NCI-H187 (cell line): ENCODE measurements at places on chromosomes 12 and 14.
A peak's percentile ranks its signal among the peaks of the same experiment; 100 is the strongest.

DNA sequence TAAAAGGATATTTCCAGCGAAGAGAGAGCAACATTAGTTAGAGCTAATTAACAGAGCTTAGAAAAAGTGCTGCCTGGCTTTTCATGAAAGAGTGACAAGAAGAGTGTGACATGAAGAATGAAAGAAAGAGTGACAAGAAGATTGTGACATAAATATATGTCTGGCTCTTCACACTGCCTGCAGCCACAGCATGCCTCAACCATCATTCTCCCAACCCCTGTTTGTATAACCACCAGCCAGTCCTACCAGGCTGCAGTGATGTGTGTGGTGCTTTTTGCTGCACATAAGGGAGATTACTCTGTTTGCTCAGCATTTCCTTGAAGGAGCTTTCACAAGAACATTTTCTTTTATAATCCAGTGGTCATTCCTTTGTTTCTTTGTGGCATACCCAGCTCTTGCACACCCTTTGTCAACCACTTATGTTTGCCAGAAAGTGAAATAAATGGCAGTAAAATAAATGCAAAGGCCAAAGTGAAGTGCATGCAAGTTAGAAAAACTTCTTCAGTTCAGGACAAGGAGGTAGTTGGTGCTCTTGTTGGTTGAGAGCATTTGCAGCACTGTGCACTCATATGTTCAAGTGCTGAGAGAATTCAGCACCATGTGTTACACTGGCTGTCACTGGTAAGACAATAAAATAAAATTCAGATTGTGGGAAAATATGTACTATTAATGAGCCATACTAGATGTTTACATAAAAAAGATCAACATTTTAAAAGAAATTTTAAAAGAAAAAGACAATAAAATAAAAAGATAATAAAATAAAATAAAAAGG is 50.6 kb downstream of the KIF21A start:
- no peak for DNase-seq

GRCh38 chr12:77842430-77842829 is 11.7 kb downstream of the NAV3 start:
- DNase-seq: peak; percentile 5

DNA sequence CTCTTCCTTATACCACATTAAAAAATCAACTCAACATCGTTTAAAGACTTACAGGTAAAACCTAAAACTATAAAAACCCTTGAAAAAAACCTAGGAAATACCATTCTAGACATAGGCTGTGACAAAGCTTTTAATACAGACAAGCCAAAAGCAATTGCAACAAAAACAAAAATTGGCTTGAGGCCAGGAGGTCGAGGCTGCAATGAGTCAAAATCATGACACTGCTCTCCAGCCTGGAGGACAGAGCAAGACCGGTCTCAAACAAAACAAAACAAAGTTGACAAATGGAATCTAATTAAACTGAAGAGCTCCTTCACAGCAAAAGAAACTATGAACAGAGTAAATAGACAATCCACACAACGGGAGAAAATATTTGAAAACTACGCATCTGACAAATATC is 1057.8 kb downstream of the FSCB start:
- DNase-seq: no peak

DNA sequence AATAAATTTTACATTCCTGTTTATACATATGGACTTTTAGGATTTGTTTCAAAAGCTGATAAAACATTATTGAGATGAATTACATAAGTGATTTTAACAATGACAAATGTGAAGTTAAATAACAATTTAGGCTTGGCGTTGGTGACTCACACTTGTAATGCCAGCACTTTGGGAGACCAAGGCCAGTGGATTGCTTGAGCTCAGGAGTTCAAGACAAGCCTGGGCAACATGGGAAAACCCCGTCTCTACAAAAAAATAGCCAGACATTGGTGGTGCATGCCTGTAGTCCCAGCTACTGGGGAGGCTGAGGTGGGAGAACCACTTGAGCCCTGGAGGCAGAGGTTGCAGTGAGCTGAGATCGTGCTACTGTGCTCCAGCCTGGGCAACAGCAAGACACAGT is 7.4 kb downstream of the ACOT2 start:
- DNase-seq: no peak

- no peak for DNase-seq
Measured at GRCh38 chr14:71400871-71401321, 493.6 kb downstream of the PCNX1 start.

DNA sequence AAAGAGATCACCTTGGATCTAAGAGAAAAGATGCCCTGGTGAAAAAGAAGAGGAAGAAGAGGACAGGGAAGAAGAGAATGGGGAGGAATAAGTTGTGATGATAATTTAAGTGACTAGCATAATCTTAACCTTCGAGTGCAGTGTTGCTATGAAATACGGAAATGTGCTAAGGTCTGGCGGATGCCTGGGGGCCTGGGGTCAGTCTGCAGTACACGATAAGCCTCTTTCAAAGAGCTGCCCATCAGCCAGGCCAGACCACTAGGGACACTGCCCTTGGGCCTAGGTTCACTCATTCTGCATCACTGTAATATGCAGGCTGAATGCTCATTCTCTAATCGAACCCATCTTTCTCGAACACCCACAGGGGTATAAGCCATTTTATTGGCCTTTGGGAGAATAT is 83.4 kb downstream of the PLEKHG3 start:
- DNase-seq: no peak

DNA sequence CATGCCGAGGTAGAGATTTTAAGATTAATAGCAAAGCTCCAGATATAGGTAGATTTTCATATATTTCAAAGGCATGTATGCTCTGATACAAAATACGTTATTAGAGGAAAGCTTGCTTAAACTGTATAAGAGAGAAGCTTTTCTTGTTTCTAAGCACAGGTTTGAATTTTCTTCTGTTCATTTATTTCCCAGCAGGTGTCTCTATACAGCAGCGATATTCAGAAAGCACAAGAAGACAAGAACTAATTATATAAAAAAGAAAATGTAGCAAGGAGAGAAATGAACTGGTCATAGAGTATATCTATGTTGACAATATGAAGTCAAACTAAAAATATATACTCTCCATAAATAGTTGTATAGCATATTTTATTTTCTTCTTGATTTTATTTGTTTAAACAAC is 307.4 kb upstream of the NOVA1 start:
- DNase-seq: no peak

- DNase-seq: no peak
Measured at GRCh38 chr12:90281154-90281868, 572.7 kb upstream of the ATP2B1 start.

DNA sequence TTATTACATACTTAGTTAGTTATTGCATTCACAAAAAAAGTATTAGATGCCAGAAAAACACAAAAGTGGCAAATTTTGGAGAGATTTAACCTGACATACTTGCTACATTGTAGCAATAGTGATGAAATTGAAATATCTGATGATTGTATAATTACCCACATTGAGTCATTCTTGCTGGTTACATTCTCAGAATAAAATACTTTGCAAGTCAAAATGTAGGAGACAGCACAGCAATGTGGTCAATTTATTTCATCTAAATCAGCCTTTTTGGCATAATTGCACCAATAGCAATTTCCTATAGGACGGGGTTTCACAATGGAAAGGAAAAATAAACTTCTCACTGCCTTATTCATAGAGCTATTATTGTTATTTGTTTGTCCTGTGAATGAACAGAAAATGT is 125.0 kb upstream of the ETV6 start:
- DNase-seq: no peak

DNA sequence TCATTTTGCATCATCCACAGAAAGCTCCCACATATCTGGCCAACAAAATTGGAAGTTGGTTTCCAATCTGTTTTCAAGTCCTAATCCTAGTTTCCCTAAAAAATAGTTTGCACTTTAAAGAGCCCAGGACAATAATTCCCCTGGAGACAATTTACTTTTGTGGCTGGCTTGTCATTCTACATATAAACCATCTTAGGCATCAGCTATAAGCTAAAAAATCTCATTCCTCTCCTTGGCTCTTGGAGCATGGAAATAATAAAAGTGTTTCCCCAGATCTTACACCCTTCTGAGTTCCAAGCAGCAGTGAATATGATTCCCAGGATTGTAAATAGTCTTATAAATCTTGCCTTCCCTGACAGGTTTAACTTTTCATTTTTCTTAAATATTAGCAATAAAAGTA is 89.1 kb upstream of the NUDT4 start:
- DNase-seq: no peak

- DNase-seq: no peak
Measured at GRCh38 chr14:90609376-90609775, 206.9 kb downstream of the TTC7B start.

DNA sequence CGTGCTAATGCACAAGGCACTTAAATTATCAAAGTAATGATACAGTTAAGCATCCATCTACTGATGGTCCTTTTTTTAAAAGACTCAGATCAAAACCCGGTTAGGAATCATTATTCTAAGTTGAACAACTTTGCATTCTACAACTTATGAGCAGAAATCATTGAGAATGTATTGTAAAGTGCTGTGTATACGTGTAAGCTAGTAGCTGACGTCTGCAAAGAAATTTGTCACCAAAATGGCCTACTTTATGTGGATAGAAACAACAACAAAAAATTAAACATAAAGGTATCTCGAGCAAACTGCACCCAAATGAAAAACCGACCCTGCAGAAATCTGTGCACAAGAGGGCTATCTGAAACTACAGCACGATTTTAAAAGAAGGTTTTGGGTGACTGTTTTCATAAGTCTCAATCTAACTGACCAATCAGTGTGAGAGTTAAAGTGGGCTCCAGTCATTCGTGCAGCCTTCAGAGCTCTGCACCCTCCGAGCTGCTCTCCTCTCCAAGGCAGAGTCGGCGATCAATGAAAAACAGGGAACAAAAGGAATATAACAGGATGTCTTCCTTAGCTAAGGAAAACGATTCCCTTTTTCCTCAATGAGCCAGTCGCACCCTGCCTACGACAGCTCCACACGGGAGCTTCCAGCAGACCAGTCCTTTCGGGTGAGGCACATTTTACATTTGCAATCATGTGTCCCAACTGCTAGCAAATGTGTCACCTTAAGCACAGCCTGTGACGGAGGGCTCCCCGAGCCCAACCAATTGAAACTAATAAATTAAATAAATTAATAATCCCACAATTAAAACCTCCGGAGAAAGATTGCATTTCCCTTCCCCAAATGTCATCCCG is 200.7 kb upstream of the FOXN3 start:
- DNase-seq: no peak

DNA sequence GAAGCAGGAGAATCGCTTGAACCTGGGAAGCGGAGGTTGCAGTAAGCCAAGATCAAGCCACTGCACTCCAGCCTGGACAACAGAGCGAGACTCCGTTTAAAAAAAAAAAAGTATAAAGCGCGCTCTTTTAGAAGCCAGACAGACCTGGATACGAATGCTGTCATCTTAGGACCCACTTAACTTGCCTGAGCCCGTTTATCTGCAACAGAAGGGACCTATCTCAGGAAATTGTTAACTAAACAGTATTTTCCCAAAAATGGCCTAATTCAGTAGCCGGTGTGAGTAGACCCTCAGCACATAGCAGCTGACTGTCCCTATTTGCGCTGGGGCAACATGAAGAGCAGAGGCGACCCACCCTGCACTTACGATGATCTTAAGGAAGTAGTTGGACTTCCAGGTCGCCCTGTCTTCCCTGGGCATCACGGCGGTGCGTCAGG is 529 bp downstream of the RPLP0 start:
- no peak for DNase-seq

DNA sequence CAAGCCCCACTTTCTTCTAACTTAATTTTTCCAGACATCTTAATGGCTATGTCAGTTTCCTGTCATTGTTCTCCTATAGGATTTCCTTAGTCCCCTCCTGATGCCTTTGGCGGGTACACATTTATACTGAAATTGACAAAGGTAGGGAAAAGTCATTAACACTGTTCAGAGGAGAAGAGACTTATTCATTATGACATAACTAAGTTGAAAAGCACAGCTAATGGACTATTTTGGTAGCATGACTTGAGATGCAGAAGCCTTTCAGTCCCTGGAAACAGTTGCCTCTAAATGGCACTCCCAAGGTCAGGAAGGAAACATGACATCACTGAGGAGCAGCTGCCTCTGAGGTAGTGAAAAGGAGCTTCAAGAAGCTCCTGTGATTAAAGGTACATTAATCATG is 317.5 kb upstream of the KITLG start:
- DNase-seq: no peak

DNA sequence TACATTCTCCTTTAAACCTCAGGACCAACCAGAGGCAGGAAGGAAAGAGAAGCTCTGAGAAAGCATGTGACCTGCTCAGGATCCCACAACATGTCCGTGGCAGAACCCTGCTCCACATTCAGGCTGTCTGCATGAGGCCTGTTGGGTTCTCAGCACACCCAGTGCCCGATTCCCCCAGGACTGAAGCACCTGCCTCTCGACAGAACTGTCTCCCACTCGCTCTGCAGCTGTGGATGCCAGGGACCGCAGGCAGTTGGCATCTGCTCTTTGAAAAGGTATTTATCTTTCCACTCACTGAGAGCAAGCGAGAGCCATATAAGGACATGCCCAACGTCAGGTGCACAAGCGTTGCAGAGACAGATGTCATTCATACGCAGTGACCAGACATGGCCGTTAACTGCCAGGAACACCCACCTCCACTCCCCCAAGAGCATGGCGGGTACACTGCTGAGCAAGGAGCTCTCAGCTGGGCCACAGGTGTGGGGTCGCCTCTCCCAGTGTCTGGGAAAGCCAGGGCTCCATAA is 18.9 kb downstream of the PITPNM2 start:
- peak; percentile 97 for DNase-seq

- DNase-seq: no peak
Measured at GRCh38 chr12:11555743-11556625, 93.5 kb upstream of the ETV6 start.

DNA sequence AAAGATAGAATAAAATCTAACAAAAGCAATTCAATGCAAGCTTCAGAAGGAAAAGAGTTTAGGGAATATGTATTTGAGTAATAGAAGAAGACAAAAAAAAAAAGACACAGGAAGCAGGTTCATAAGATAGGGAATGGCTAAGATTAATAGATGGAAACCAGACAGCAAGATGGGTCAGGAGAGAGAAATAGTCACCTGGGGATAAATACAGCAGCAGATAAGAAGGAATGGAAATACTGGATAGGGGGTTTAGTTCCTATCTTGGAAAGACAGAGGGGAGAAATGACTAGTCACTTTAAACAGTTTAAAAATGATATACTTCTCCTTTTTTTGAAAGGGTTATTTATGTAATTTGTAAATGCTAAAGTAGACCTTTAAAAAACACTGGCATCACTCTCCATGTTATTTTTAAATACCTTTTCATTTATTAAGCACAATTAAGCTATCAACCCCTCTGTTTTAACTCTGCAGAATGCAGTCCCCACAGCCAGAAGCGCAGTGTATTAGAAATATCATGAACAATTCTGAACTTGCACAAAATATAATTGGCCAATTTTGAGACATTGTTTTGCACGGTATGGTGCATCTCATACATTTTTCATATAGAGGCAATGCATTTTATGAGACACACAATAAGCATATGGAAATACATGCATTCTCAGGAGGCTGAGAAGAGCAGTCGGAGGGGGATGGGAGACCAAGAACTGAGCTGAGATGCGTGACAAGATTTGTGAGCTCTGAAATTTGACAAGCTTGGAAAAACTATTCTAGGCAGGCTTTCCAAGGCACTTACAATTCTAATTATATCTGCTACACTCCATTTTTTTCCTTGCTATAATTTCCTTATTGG is 303.4 kb upstream of the PRICKLE1 start:
- DNase-seq: no peak

GRCh38 chr14:94052199-94052598 is 26.1 kb downstream of the OTUB2 start:
- no peak for DNase-seq
